ENCODE measurements at places on chromosomes 2 and 18.

DNA sequence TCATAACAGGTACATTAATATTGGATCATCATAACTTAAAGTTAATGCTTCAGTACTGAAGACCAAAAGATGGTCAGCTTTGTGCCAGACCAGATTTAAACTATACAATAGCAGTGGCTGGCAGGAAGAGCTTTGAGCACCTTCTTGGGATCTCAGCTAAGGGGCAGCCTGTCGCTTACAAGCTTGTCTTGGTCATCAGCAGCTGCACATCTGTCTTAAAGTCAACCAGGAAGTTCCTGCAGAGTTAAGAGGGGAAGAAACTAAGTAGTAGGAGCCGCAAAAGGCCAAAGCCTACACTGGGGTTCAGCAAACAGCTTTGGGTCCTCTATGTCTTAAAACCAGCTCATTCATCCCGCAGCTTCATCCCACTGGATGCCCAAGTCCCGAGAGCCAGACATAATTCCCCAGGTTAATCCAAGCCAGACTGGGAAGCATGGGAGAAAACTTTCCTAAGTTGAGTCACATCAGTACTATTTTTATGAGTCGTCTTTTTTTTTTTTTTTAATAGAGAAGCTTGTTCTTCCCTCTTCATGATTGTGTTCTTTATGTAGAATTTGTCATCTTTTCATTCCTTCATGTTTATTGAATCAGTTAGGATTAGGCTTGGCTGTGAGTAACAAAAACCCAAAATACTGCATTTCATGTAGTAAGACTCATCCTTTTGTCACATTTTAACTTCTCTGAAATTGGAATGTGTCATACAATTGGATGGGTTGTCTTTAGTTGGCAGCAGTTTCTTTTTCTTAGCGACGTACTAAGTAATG is 59.3 kb downstream of the SERTAD2 start:
- no peak for DNase-seq

DNA sequence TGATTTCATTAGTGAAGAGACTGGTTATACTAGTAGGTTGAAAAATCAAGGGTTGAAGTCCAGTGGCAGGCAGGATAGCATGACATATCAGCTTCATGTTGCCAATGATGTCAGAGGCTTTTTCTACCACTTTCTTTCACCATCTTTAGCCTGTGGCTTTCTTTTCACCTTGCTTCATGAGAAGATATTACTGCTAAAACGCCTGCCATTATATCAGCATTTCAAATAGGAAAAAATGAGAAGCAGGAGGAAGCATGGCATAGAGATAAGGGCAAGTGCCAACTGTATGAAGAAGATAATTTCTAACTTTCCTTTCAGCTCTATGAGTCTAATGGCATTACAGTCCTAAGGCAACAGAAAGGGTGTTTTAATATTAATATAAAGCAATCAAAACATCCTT is 270.2 kb upstream of the SYT4 start:
- no peak for DNase-seq

GRCh38 chr2:65528241-65528574 is 95.8 kb upstream of the SPRED2 start:
- DNase-seq: no peak

DNA sequence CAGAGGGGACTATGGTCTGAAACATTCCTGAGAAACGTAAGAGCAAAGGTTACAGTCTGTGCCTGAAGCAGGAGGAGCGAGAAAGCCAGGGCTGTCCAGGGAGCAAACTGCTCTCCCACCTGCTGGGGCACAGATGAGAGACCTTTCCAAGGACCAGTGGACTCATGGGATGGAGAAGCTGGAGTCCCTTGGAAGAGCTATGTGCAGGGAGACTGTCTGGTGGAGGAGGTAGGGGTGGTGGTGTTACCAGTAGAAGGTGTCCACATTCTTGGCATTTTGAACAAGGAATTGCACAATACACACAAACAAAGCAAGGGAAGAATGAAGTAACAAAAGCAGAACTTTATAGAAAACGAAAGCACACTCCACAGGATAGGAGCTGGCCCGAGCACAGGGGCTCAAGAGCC is 97.9 kb upstream of the CYRIA start:
- DNase-seq: no peak

DNA sequence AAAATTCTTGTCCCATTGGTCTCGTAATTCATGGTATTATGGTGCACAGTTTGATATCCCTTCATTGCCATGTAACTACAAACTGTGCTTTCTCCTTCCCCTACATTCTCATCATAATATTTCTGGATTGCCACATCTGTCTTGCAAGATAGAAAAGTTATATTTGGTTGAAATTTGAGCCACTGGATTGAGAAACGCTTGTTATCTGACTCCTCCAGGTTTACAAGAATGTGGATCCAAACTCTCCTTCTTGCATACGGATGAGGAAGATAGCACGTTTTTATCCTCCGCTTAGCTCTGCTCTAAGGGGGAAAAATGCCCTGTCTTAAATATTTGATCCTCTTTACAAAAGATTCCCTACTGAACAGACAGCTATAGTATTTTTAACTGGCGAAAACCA is 438.2 kb downstream of the TSN start:
- no peak for DNase-seq

Measured in stimulated activated CD4-positive, alpha-beta T cell treated with anti-CD3 and anti-CD28 coated beads, Interleukin-4, amount 100 ng/mL, for 48 hours (primary cell).